CD4-positive, alpha-beta T cell (primary cell): ENCODE measurements at places on chromosomes 1 and 21.

DNA sequence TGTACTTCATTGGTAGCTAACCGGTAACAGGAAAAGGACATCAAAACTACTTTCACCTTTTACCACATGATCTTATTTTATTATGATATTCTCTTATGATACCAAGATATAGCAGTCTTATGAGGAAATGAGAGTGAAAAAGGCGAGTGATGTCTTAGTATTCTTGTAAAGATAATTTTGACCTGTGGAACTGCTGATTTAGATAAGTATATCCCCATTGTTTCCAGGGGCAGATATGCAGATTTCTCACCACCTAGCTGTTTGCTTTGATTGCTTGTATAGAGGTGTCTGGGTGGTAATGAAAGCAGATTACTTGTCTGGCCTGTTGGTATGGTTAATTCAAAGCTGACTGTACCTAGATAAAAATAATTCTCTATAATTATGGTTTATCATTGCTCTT is 53.1 kb downstream of the SYNJ1 start:
- H3K4me3 ChIP-seq, result no peak overlapping the region
- H3K4me1 ChIP-seq, result no peaks in the 10 kb centered on the region
- no peak overlapping the region for H3K27ac ChIP-seq

DNA sequence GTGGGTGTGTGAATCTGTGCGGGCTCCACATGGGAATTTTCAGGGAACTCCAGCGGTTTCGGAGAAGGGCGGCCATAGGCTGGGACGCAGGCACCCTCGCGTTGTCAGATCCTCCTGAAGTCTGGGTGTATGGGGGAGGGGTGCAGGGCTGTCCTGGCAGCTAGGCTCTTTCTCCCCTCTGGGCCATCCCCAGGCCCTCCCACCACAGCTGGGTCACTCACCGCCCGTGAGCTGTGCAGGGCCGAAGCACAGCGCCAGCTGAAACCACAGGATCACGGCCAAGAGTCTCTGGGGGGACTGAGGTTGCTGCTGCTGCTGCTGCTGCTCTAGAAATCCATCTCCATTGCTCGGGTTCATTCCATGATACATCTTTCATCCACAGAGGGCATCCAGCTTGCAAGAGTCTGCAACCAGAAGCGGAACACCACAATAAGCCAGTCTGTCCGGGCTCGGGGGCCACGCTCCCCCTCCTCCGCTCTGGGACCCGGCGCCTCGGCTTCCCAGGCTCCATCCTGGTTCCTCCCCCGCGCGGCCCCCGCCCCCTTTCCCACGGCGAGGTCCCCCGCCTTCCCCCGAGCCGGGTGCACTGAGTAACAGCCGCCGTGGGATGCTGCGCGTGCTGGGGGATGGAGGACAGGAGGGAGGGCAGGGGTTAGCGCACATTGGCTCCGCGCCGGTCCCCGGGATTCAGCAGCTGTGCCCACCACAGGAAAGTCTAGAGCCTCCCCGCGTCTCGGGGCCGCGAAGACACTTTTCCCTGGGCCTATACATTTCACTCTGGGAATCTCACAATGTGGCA is 720 bp downstream of the SUSD4 start:
- H3K36me3 ChIP-seq, result no peaks in the 10 kb centered on the region
- H3K4me3 ChIP-seq, result peak overlapping the region; percentile 65
- H3K27me3 ChIP-seq, result no peaks in the 10 kb centered on the region
- H3K4me1 ChIP-seq, result peaks cover 22% of the 10 kb centered on the region

- no peak overlapping the region for H3K27ac ChIP-seq
- H3K27me3 ChIP-seq, result no peaks in the 10 kb centered on the region
- DNase-seq, result no peak
- H3K36me3 ChIP-seq, result no peaks in the 10 kb centered on the region
- H3K4me1 ChIP-seq, result no peaks in the 10 kb centered on the region
Measured at GRCh38 chr1:145893306-145894055, 7.8 kb upstream of the ANKRD35 start.

DNA sequence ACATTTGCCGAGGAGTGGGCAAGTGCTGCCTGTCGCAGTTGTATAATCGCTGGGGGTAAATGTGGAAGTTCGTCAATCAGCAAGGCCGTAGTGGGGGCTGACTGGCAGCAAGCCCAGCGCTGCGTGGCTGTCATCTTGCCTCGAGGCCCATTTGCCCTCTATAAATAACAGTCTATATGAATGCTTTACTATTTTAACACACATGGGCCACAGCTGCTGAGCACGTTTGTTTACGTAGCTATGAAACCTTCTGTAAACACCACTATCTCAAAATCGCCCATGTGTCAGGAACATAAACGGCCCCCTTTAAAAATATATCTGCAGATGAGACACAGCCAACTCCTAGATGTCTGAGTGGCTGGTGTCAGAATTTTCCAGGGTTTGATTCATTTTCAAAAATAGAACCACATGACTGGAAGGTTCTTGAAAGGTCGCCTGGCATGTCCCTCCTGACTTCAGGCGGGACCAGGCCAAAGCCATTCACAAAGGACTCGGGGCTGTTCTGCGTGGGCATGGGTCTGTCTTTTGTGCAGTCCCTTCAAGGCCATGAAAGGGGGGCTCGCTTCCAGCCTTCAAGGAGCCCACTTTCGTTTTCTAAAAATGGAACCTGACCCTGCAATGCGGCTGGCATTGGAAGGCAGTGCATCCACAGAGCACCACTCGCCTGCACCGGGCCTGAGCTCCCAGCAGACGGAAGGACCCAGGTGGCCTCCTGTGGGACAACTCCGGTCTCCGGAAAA is 205.5 kb downstream of the KCNJ6 start:
- peaks cover 13% of the 10 kb centered on the region for H3K27me3 ChIP-seq
- no peak for DNase-seq
- H3K4me3 ChIP-seq, result no peak overlapping the region
- no peak overlapping the region for H3K27ac ChIP-seq
- no peaks in the 10 kb centered on the region for H3K36me3 ChIP-seq
- H3K4me1 ChIP-seq, result no peaks in the 10 kb centered on the region
